Stimulated activated CD4-positive, alpha-beta T cell treated with anti-CD3 and anti-CD28 coated beads, Interleukin-4, amount 100 ng/mL, for 4 hours (primary cell): ENCODE measurements at places on chromosomes 3 and 15.

DNA sequence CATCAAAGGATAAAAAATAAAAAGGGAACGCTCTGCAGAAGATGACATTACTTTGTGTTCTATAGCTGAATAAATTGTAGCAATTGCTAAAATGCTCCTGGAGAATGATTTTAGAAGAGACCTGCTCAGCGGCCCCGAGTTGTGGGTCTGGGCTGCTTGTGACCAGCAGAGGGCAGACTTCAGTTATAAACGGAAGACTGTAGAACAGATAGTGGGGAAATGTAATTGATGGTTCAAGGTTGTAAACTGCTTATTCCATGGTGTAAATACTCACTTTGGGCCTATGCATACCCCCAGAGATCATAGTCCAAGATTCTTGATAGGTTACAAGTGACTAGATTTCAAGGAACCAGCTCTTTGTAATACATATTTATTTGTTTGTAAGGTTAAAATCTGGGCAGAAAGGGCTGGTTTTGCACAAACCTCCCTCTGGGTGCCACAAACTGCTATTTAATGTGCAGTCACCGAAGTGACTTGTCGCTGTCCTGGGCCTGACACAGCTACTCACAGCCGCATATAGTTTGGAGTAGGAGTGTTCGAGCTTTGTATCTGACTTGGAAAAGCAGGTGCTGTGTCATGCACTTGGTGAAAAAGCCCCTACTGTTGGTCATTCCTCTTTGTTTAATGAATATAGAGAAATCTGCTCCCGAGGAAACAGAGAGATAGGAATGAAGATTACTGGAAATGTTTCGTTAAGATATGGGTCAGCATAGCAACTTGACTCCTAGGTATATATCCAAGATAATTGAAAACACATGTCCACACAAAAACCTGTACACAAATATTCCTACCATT, 34.7 kb upstream of the NDUFB4 start:
- peak; percentile 45 for DNase-seq

- DNase-seq: no peak
Observed at GRCh38 chr3:64684715-64685261, 3.0 kb downstream of the ADAMTS9 start.

DNA sequence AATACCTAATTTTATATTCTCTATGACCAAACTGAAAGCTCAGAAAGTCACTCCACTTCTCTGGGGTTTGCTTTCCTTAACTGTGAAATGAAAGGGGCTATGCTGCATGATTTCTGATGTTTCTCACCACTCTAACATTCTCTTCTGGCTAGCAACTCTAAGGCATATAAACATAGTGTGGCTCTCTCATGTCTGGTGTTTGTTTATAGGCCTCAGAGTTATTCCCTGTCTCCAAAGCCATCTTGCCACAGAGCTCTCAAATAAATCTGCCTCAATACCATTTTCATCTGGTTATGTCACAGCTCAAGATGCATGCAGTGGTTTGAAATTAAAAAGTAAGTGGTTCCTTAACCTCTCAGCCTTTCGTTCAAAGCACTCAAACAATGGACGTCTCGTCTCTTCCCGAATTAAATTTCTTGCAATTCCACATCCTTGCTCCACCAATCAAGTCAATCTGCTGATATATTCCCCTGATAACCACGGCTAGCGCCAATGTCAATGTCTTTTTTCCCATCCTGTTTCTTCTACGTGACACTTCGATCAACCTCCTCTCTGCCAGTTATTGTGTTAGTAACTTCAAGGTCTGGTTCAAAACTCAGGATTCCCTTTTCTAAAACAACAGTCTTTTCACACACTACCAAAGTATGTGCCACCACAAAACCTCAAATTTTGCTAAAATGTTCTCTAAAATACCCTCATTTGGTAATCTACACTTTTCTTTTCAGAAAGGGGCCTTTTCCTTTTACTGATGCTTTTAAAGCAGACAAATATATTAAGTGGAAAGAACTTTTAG, 16.0 kb downstream of the TOMM70 start:
- DNase-seq: no peak

GRCh38 chr15:78055919-78056713, 21.4 kb downstream of the TBC1D2B start:
- DNase-seq: no peak

GRCh38 chr3:55771503-55771902, 284.4 kb upstream of the WNT5A start:
- DNase-seq: no peak

DNA sequence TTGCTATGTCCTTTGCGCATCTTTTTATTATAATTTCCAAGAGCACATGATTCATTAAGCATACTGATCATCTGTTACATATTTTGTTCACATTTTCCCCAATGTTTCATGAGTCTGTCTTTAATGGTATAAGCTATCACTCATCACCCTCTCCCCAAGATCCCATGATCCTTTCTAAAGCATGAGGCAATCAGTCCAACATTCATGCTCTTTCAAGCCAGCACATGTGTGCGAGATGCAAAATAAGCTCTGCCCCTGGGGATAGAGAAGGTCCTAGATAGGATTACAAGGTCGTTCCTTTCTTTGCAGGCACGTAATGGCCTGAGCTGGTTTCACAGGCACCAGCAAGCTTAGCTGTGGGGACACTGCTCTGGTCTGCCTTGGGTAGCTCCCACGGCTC, 32.2 kb upstream of the B3GNT5 start:
- no peak for DNase-seq

- DNase-seq: no peak
Observed at GRCh38 chr3:76699846-76700245, 340.1 kb upstream of the ROBO2 start.

GRCh38 chr3:183572935-183573334, 17.4 kb upstream of the KLHL6 start:
- DNase-seq: no peak

DNA sequence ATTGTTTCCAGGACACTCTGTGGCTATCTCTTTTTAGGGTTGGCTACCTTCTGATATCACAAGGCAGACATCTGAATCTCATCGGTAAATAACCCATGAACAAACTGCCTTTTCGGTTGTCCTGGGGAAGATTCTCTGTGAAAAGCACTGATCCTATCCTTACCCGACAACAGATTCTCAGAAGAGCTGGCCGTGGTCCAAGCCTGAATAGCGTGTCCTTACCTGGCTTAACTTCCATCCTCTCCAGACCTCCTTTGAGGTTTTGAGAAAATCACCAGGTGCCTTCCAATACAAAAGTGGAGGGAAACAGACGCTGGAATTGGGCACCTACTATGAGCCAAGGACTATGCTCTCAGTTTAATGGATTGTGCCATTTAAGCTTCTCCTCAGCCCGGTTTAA, 87.4 kb upstream of the ARHGEF3 start:
- no peak for DNase-seq

DNA sequence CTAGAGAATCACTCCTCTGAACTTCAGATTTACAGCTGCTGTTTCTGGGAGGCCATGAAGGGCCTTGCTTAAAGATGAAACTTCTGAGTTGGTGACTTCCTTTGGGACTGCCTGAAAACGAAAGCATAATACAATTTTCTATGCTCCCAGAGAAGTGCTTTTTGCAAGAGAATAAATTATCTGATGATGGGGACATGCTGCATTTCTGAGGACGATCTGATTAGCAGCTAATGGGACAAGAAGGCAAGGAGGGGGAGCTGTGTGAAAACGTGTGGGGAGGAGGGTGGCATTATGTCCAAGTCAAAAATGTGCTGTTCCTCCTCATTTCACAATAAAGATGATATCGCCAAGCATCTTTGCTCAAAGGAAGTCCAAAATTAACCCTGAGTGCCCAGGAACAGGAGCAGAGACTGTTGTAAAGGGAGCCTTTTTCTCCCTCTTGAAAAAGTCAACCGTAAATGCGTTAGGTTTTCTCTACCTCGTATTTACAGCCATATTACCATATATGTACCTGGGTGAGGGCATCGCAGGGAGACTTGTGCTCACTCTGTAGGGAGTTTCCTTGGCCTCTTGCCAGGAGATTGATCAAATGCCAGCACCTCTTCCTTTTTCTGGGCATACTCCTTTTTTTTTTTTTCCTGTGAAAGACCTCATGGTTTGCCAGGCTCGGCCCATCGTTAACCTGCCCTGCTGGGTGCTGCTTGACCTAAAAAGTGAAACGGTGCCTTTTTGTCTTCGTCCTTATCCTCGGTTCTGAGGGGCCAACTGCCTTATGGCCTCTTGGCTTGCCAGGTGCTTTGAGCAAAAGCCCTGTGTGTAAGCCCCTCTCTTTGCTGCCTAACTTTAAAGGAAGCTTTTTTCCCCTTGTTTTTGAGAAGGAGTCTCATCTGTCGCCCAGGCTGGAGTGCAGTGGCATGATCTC, 11.5 kb downstream of the ITPR1 start:
- no peak for DNase-seq

- DNase-seq: no peak
Observed at GRCh38 chr3:195094191-195094921, 176.6 kb downstream of the XXYLT1 start.
